ENCODE measurements at places on chromosomes 1 and 21.

GRCh38 chr1:51301844-51302162 is 28.6 kb downstream of the TTC39A start:
- no peak for DNase-seq

DNA sequence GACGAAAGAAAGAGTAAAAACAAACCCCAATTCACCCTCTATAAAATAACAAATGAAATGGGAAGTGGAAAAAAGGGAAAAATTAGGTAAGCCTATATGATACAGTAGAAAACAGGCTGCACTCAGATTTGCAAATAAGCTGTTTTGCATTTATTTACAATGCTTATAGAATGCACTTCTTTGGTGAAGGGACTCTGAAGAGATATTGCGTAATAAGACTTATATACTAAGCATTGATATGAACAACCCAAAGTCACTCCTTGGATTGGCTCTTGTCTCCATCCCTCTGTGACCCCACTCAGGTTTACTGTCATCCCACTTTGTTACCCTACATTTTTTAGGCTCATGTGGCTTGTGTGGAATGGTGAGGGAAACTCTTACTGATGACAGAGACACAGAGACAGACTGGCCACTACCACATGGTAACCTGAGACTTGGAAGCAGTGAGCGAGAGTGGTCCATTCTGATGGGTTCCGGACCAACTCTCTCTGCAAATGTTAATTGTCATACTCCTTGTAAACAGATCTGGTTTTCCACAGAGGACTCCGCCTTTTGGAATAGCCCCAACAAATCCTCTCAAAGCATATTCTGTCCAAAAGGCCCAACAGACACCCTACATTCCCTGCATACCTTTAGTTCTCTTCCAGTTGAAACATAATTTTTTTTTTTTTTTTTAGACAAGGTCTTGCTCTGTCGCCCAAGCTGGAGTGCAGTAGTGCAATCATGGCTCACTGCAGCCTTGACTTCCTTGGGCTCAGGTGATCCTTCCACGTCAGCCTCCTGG is 11.0 kb downstream of the GSTM5 start:
- no peak for DNase-seq

- DNase-seq, result no peak
These were observed 163.3 kb upstream of the FAM78B start for GRCh38 chr1:166330096-166330495.

- no peak for DNase-seq
These were observed 5.0 kb upstream of the CLCA4 start for GRCh38 chr1:86541859-86542258.

DNA sequence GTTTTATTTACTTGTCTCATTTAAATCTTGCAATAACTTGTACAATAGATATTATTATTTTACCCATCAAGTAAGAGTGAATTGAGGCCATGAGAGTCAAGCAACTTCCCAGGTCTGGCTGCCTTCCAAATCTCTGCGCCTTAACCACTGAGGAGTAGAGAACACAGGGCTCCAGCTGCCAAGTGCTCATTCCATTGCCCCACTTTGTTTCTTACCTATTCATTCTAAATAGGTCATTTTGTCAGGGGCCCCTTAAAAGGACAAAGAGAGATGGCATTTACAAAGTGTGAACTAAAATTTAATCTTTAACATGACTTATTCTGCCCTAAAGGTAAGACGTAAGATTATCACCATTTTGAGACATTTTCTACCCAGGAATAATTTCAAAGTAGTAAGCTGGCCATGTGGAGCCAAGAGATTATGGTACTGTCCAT is 3.5 kb downstream of the PPP1R15B start:
- DNase-seq, result no peak

- no peak for DNase-seq
These were observed 222.6 kb upstream of the DPYD start for GRCh38 chr1:98143403-98143802.

DNA sequence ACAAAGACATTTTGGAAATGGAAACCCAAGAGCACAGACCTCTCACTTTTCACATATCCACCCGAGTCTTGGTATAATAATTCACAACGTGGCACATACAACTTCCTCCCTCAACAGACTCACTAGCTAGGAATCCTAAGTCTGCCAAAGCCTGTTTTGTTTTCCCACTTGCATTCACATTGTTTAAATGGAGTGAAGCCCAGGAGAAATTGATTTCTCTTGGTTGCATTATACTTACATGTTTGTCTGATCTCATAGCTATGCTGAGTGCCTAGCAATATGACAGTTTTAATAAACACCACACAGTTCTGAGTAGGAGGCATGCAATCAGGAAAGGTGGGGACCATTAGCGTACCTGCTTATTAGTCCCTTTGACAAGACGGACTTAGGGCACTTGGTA is 348.6 kb upstream of the ADGRL4 start:
- DNase-seq, result no peak

- no peak for DNase-seq
These were observed 123.6 kb downstream of the ELAVL4 start for GRCh38 chr1:50232336-50232735.

DNA sequence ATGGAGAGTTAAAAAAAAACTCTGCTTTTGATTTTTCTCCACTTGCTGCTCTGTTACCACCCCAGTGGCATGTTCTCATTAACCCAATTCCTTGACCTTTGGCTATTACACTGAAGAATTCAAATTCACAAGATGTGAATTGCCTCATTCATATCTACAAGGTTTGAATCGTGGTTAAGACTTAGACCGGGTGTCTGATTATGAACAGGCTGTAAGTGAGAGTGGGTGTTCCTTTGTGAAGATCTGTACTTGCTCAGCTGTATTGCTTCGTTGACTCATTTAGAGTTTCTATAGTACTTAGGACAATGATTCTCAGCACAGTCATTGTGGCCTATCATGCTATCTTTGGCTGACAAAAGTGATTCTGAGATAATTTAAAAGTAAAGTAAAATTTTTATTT is 36.4 kb downstream of the DNM3 start:
- no peak for DNase-seq

DNA sequence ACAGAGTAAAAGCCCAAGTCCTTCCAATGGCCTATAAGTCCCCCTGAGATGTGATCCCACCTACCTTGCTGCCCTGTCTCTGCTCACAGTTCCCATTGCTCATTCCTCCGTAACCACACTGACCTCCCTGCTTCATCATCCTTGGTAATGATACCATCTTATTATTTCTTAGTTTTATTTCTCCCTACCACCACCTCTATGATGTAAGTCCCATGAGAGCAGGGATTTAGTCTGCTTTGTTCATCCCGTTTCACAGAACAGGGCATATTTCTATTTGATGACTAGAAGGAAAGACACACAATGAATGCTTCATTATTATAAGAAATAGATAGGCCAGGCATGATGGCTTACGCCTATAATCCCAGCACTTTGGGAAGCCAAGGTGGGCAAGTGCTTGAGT is 22.5 kb downstream of the NIBAN1 start:
- no peak for DNase-seq

All from esophagus squamous epithelium (tissue), 5 donors.